ENCODE measurements at places on chromosomes 16 and 17.

GRCh38 chr17:65537343-65537844 lies 24.1 kb downstream of the AXIN2 start:
- DNase-seq = no peak

DNA sequence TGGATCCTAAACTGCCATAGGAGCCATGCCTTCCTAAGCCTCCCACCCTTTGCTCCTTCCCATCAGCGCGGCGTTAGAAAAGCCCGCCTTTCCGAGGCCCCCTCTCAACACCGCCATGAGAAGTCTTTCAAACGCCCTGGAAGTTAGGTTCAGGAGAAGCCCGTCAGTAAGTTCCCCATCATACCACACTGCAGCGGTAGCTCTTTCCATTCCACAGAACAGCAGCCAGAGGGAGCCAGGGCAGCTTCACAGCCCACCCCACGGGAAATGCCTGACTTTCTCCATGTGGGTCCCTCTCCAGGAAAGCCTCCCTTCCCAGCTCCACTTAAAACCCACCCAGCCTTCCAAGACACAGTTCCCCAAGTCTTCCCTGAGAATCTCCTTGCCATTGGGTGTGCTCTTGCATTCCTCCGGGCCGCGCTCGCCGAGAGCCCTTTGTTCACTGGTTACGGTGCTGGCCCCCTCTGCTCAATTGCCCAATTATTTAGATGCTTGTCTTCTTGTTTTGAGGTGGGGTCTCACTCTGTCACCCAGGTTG lies 28.7 kb downstream of the KIAA0513 start:
- no peak for DNase-seq

DNA sequence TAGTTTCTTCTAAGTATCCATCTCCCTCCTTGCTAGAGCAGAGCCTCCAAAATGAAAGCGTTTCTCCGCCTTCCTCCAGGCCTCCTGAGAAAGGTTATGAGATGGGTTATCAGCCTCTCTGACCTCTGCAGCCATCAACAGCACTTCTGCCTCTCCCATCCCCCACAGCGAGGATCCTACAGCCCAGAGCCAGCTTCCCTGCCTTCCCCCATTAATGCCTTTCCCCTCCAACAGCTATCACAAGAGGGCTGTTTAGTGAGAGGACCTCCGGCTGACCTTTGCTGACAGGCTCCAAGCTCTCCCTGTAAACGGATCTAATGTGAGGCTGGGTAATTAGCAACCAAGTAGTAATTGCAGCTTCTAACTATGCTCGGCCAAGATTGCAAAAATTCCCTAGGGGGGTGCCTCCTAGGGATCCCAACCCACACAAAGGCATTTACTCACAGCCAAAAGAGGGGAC lies 55.8 kb downstream of the ZFHX3 start:
- no peak for DNase-seq

DNA sequence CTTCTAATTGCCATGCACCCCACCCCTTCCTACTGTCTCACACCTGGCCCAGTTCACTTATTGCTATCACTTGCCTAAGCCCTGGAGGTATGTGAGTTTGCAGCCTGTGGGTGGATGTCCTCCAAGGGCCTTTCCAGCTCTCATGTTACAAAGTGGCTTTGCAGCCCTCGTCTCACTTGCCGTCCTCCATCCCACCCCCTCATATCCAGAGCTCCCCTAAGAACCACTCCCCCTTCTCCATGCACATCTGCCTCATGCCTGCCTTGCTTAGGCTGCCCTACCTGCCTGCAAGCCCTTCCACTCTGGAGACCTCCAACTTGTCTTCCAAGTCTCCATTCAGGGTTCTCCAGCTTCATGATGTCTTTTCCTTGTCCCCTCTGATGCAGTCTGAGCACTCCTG lies 119.4 kb upstream of the NLRP1 start:
- no peak for DNase-seq

DNA sequence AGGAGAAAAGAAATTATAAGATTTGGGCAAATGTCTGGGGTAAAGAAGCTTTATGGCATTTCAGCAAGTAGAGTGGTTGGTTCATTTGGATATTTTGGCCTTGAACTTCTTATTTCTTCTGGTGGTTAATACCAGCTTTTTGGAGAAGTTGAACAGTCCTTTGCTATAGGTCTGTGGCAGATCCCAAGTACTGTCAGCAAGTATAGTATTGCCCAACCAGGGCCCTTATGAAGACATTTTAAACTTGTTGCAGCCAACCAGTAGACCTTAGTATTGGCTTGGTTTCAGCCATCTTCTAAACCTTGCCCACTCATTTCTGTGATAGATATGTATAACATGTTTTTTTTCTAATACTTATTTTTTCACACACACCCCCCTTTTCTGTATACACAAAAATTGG lies 2.2 kb downstream of the SP2 start:
- DNase-seq = no peak

- DNase-seq = no peak
Measured at GRCh38 chr16:10045947-10046346, 136.3 kb downstream of the GRIN2A start.

DNA sequence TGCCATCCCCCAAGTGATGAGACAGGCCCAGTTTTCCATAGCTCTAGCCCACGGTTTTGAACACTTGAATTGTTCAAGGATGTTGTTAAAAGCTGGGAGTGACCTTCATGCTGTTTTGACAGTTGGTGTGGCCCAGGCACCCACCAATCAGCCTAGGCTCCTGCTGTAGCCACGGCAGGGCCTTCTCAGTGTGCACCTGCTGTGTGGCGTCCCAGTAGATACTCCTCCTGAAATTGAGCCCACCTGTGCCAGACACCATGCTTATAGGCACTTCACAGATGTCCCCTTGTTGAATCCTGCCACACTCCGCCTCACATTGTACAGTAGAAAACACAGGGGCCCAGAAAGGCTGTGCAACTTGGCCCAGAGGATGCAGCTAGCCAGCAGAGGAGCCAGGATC lies 86.4 kb downstream of the SOCS1 start:
- no peak for DNase-seq

GRCh38 chr17:66764506-66764905 lies 70.4 kb upstream of the CACNG5 start:
- peak; percentile 94 for DNase-seq

GRCh38 chr16:48971571-48972077 lies 310.0 kb downstream of the CBLN1 start:
- no peak for DNase-seq

All from NCI-H1092 treated with DMSO at 0.1 percent for 48 hours (cell line).